CD4-positive, alpha-beta T cell (primary cell): ENCODE measurements at places on chromosomes 5 and 9.

- DNase-seq = peak; percentile 5
Measured at GRCh38 chr5:39283231-39283818, 64.0 kb upstream of the FYB1 start.

GRCh38 chr9:6671416-6671815 lies 25.9 kb upstream of the GLDC start:
- no peak for DNase-seq

DNA sequence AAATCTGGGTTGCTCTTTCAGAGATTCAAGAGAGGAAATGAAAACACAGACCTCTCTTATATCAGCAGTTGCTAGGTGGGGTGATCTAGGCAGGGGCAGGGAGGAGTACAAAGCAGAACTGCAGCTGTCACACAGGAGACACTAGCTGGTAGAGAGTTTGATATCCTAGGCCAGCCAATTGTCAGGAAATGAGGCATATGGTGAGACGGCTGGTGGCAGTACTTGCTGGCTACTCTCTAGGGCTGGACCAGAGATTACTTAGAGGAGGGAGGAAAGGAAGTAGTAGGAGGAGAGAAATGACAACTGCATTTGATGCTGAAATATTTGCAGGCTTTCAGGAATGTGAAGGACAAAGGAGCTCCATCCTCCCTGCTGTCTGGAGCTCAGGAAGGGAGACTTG lies 113.8 kb downstream of the TRIM32 start:
- no peak for DNase-seq

GRCh38 chr9:124108216-124108615 lies 96.6 kb downstream of the LHX2 start:
- no peak for DNase-seq

- DNase-seq = no peak
Measured at GRCh38 chr5:86039351-86039750, 578.4 kb upstream of the COX7C start.

GRCh38 chr9:129198319-129199043 lies 20.4 kb upstream of the IER5L start:
- no peak for DNase-seq

DNA sequence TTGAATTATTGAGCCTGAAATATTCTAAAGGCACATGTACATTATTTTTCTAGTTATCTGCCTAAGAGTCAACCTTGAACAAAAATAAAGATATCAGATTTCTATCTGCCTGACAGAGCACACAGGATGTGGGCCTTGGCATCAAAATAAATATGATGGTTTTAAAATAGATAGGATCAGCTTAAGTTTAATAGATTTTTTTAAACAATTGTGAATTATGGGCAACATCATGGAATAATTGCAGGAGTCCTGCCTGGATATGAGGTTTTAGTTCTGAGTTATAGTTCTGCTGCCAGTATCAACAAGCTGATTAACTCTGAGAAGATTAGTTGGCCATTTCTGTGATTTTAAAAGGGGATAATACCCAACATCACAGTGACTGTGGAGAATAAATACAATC lies 107.0 kb upstream of the PCA3 start:
- DNase-seq = no peak

DNA sequence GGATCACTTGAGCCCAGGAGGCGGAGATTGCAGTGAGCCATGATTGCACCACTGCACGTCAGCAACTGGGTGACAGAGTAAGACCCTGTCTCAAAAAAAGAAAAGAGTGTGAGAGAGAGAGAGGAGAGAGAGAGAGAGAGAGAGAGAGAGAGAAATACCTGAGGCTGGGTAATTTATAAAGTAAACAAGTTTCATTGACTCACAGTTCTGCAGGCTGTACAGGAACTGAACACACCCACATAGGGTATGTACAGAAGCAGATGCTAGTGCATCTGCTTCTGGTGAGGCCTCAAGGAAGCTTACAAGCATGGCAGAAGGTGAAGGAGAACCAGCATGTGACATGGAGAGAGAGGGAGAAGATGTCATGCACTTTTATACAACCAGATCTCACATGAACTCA lies 46.4 kb upstream of the CHD1 start:
- DNase-seq = no peak

GRCh38 chr5:177595991-177596774 lies 3.7 kb upstream of the B4GALT7 start:
- no peak for DNase-seq

GRCh38 chr5:141647242-141647641 lies 4.0 kb downstream of the FCHSD1 start:
- no peak for DNase-seq

DNA sequence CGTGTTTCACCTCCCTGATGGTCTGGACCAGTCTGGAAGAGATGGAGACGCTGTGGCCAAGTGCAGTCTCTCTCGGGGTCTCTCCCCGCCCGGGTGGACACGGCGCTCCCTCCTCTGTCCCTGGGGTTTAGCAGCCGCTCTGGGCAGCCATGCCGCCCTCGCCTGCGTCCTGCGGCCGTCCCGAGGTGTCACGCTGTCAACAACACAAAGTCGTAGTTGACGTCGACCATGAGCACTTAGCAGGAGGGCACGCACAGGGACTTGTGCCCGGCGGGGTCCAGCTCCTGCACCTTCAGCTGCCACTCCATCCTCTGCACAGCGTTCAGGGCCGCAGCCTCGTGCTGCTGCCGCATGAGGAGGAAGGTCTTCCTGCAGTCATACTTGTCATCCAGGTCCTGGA lies 368.9 kb downstream of the CDH9 start:
- DNase-seq = no peak

DNA sequence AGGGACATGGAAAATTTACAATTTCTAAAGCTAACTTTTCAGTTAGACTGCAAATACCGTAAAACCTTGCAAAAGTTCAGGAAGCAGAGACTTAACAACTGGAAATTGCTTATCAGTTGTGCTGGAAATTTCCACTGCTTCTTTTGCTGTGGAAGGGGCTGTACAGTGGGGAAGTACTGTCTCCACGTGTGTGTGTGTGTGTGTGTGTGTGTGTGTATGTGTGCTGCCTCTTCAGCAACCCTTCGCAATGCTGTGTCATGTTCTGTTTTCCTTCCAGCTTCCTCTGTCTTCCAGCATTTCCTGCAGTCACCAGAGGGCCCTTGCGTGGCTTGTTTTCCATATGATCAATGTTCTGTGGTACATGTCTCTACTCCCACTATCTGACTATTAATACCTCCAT lies 87.5 kb upstream of the RANBP3L start:
- no peak for DNase-seq

GRCh38 chr9:76691517-76692313 lies 72.5 kb upstream of the PCA3 start:
- DNase-seq = peak; percentile 7

DNA sequence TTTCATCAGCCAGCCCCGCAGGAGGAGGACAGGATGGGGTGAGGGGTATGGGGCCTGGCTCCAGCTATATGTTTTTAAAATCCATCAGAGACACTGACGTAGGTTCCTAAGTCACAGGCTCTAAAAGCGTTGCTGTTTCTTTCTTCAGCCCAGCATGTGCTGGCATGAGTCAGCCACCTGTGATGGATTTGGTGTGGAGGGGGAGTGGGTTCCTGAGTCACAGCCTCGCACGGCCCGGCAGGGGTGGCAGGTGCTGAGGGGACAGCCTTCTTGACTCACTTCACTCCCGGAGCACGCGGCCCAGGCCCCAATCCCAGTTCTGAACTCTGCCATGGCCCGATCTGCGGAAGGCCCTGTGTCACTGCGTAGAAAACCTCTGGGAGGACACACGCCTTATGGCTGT lies 38.8 kb upstream of the RPL26L1 start:
- no peak for DNase-seq

- DNase-seq = no peak
Measured at GRCh38 chr5:170648541-170648940, 135.0 kb upstream of the GABRP start.

DNA sequence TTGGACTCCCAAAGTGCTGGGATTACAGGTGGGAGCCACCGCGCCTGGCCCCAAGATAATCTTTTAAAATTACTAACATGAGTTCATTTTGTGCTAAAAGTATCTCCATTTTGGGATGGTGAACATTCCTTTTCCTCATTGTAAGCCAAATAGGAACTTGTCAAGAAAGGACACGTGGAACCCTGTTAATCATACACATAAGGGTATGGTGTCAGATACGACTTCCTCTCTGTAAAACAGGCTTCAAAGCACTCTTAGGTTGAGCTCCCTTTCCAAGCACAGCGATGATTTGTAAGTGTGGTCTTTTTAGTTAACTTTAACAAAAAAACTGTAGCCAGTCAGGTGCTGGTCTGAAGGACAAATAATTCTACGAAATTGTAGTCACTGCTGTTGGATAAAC lies 132.7 kb downstream of the UNC13B start:
- DNase-seq = no peak

DNA sequence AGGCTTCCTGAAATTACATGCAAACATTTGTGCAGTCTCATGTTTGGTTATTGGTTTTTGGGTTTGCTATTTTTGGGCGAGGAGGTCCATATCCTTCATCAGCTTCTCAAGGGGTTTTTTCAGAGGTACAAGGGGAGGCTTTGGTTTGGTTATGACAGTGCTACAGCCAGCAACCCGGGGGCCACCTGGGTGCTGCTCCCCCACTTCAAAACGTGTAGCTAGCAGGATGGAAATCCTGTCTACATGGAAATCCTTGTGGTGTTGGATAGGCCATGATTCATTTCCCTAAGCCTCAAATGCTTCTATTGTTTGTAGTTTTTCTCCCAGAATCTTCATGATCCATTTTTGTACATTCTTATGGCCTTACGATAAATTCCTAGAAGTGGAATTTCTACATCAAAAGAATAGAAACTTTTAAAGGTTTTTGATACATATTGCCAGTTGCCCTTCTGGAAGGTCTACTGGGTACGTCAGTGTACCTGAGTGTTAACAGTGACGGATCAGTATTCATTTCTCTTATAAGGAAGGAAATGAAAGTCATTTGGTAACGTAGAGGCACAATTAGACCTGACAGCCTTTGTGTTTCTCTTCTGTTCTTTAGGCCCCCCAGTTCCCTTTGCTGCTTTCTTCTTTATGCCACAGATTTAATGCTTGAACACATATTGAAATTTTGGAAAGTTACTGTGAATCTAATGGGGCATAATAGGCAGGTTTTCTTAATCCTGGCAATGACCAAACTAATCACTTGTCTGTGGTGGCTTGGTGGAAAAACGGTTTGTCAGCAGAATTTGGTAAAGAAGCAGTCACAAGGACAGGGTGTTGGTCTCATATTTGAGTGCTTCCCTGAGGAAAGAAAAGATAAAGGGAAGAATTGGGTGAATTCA lies 69.7 kb upstream of the ABL1 start:
- no peak for DNase-seq

- no peak for DNase-seq
Measured at GRCh38 chr5:624951-625230, 12.8 kb downstream of the CEP72 start.

DNA sequence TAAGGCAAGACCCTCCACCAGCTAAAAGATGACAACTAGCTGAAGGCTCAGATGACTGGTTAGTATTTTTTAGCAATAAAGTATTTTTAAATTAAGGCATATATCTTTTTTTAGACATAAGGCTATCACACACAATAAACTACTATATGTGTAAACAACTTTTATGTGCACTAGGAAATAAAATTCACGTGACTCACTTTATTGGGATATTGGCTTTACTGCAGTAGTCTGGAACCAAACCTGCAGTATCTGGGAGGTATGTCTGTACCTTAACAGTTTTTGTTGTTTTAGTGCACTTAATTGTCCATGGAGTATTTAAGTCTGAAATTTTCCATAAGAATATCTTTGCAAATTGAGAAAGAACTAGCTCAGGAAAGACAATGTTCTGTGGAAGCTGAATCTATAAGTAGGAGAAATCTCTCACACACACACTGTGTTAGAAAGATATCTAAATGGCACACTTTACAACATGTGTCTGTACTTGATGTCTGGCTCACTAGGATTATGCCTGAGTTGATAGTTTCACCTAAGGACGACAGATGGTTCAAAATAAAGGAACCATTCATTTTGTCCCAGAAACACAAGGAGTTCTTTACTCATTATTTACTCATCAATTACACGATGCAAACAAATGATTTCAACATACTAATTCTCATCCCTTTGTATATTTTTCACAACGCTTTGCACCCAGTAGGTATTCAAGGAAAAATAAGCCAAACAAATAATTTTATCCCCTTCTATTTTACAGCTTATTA lies 4.6 kb downstream of the RAPGEF6 start:
- no peak for DNase-seq

- no peak for DNase-seq
Measured at GRCh38 chr5:68141494-68141893, 74.1 kb upstream of the PIK3R1 start.

- DNase-seq = no peak
Measured at GRCh38 chr9:4836676-4837075, 43.9 kb downstream of the RCL1 start.

- no peak for DNase-seq
Measured at GRCh38 chr9:98849563-98849962, 42.1 kb downstream of the GALNT12 start.

DNA sequence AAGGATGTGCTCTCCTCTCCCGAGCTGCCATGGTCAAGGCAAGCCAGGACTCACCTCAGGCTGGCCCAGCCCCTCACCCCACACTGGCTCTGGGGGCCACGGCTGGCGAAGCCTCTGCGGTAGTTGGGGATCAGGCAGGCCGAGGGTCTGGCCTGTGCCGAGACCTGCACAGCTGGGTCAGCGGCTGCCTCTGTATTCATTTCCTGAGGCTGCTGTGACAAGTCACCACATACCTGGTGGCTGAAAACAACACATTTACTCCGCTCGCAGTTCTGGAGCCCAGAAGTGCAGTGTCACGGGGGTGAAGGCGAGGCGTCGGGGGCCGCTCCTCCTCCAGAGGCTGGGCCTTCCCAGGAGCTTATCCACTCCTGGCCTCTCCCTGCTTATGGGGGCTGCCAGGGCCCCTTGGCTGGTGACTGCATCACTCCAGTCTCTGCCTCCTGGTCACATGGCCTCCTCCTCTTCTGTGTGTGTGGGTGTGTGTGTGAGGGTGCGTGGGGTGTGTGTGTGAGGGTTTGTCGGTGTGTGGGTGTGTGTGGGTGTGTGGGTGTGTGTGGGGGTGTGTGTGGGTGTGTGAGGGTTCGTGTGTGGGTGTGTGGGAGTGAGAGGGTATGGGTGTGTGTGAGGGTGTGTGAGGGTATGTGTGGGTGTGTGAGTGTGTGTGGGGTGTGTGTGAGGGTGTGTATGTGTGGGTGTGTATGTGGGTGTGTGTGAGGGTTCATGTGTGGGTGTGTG lies 3.2 kb upstream of the SCGB3A1 start:
- no peak for DNase-seq
